ENCODE measurements at places on chromosomes 4 and X.

DNA sequence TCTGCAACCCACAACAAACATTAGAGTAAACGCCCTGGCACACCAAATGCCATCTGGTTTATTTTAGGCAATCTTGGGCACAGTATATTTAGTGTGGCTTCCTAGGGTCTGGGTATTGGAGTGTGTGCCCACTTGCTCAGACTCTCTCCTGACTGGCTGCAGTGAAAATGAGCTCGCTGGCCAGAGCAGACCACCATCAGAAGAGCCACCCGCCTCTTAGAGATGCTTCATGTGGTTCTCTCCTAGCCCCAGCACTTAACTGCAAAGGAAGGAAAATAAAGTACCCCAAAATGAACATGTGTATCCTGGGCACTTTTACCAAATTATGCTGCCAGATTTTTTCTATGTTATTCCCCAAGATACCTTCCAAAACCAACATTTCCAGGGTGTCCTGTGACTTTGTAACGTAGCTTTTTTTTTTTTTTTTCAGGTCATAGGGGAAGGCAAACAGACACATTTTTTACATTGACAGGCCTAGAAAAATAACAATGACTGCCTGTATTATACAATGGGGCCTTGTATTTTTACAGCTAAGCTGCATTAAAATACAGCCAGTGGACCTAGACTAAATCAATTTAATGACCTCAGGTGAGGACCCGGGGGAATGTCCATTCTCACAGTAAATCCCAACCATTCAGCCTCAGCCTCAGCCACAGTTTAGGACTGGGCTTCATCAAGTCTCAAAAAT lies 193.7 kb downstream of the RASL11B start:
- DNase-seq, result no peak

GRCh38 chrX:68183612-68184214 lies 249.6 kb downstream of the OPHN1 start:
- DNase-seq, result no peak

DNA sequence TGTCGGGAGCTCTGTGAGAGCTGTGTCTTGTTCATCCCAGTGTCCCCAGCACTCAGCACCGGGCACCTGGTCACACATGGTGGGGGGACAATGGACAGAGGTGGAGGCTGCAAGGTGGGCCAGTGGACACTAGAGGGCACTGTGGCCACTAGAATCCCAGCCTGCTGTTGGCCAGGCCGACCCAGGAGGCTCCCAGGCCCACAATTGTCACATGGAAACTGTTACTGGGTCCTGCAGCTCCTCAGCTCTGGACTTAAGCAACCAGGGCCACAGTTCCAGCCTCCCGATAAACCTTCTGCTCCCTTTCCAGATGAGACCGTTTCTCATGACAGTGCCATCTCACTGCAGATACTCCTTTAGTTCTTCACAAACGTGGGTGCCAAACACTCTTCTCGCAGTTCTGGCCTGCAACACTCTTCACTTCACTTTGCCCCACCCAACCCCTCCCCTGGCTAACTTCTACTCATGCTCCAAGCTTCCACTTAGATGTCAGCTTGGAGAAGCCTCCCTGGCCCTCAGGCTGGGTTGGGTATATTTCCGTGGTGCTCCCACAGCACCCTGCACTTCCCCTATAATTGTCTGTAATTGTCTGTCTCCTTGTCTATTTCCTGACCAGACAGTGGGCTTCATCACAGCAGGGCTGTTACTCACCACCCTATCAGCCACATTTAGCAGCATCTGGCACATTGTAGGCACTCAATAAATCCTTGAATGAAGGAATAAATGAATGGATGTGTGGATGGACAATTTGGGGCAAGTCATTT lies 3.5 kb upstream of the IQSEC2 start:
- no peak for DNase-seq

DNA sequence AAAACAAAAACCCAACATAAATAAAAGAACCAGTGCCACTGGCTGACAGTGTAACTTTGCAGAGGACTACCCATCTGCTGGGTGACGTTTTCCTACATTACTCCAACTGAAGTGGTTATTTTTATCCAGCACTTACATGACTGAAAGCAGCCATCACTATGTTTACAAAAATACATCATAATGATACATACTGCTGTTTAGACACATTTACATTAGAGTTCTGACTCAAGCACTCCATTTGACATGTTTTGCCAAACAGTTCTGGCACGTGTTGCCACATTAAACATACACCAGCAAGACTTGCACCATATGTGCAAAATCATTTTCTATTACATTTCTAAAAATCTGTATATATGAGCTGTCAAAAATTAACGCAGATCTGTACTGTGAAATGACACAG lies 39.6 kb downstream of the BEND4 start:
- no peak for DNase-seq

DNA sequence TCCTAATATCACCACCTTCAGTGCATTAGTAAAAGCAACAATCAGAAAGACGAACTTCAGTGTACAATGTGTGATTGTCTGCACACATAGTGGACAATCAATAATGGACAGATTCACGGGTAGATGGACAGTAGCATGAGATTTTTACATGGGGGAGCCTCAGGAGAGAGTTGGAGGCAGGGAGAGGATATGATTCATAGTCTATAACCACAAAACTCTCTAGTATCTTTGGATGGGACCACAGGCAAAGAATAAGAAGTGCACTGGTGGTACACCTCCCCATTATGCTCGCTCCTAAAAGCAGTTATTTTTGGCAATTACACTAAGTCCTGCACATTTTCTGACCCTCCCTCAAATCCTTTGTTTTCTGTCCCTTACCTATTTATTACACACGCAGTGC lies 624.4 kb upstream of the ACTRT1 start:
- no peak for DNase-seq

GRCh38 chr4:112007391-112007790 lies 137.9 kb upstream of the FAM241A start:
- DNase-seq, result no peak

DNA sequence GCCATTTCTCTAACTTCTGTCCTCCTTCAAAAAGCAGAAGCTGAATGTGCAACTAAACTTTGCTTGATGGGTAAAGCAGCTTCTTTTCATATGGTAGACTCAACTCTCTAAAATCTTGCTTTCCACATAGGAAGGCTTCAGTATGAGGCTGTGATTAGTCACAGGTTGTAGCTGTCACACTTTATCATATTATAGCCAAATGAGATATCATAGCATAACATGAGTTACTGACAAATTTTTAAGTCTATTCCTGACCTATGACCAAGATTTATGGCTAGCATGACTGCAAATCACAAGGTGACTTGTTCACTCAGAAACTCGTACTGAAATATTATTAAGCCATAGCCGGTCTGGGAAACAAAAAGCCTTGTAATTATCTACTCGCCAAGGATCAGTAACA lies 998.6 kb downstream of the RPA4 start:
- no peak for DNase-seq

DNA sequence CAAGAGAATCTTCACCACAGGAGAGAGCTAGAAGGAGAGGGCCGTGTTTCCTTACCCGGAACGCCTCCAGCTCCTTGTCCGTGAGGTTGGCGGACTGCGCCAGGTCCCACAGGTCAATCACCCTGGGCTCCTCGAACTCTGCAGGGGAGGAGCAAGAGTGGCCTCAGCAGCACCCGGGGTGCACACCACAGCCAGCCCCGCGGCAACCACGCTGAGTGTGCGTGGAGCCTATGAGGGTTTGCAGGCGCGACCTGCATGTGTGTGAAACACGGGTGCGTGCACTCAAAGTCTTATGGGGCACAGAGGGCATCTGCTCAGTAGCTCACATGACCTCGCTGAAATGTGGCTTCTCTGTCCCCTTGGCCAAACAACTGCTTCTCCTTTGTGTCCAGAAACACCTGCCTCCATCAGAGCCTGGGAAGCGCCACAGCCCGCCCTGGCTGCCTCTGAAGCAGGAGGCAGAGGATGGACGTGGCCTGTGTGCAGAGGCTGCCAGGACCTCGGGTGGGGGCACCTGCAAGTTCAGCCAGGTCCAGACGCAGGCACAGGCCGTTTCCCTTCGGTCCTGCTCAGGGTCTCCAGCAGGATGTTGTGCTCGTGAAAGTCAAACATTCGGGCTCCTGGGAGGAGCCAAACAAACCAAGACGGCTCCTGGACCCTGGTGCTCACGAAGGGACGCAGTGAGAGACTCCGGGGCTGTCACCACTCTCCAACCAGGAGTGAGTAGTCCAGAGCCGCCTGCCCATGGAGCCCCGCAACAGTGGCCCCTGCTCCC lies 16.0 kb downstream of the LRPAP1 start:
- no peak for DNase-seq

GRCh38 chrX:30863974-30864373 lies 25.1 kb downstream of the TAB3 start:
- no peak for DNase-seq

DNA sequence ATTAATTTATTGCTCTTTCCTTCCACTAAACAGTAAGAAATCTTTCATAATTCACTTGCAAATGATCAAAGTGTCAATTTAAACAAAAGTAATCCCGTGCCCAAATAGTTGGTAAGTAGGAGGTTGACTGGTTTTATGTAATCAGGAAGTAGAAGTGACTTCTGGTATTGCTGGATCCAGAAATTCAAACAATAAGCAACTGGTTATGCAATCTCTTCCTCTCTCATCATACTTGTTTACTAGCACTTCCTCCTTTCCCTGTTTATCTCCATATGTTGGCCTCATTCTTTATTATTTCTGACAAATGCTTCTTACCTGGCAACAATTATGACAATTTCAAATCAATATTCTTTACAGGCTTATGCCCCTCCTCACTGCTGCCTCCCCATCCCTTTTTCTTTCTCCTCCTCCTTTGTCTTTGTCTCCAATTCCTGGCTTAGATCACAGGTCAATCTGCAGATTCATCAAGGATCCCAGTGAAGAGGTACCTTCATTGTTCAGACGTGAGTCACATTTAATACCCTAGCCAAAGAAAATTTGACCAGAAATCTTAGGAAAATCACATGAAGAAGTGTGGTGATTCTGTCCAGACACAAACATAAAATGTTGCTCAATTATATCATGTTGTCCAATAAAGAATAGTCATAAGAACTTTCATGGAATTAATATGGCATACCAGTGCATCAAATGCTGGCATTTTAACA lies 323.2 kb upstream of the PCDH7 start:
- DNase-seq, result no peak

GRCh38 chr4:142940425-142941330 lies 94.6 kb upstream of the INPP4B start:
- DNase-seq, result no peak

DNA sequence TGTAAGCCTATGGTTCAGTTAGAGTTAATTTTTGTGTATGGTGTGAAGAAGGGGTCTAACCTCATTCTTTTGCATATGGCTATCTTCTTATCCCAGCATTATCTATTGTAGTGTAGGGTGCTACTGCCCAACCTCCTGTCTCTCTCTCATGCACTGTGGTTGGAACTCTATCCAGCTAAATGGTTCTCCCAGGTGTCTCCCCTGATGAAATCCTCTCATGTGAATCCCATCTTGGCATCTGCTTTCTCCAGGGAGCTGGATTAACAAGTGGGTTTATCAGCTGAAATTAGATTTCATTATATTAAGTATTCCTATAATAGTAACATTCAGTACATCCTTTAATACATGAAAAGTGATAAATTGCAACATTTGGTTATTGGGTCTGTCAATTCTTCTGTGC lies 224.7 kb upstream of the SFRP2 start:
- DNase-seq, result no peak

DNA sequence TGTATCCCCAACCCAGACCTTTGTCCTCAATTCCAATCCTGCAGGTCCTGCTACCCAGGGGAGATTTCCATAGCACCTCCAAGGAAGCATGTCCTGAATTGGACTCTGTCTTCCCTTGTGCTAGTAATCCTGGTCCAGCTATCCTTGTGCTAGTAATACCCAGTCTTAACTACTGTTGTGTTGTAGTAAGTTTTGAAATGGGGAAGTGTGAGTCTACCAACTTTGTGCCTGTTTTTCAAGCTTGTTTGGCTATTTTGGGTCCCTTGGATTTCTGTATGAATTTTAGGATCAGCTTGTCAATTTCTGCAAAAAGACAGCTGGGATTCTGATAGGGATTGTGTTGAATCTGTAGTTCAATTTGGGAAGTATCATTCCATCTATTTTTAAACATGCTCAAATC lies 51.4 kb downstream of the CD99L2 start:
- DNase-seq, result no peak

DNA sequence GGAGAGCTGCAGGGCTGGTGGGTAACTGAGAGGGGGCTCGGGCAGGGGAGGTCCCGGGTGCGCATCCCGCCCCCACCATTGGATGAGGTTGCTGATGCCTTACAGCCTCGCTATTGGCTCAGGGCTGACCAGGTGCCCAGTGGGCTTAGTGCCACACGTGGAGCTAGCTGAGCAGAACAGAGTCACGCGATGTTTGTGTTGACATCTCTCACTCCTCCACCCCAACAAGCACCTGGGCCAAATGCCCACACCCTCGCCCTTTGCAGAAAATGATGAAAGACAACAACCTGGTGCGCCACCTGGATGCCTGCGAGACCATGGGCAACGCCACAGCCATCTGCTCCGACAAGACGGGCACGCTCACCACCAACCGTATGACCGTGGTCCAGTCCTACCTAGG lies 31.8 kb downstream of the ATP2B3 start:
- DNase-seq, result no peak

- DNase-seq, result no peak
Observed at GRCh38 chrX:38435130-38435529, 82.7 kb downstream of the OTC start.

GRCh38 chr4:105357258-105357980 lies 116.4 kb downstream of the PPA2 start:
- DNase-seq, result no peak

- DNase-seq, result no peak
Observed at GRCh38 chrX:19649226-19649995, 134.1 kb upstream of the MAP3K15 start.

DNA sequence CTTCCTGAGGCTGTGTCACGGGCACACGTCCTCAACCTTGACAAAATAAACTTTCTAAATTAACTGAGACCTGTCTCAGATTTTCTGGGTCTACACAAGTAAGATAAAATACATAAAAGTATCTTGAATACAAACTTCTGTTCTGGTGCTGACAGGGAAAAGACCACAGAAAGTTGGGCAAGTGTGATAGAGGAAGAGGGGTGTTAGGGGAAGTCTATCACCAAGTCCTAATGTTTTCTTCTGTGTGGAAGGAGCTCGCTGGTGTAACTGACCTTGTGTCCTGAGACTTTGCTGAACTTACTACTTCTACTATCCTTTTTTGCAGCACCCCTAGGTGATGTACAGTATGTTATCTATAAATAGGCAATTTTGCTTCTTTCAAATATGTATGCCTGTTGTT lies 97.0 kb upstream of the STIM2 start:
- DNase-seq, result no peak

DNA sequence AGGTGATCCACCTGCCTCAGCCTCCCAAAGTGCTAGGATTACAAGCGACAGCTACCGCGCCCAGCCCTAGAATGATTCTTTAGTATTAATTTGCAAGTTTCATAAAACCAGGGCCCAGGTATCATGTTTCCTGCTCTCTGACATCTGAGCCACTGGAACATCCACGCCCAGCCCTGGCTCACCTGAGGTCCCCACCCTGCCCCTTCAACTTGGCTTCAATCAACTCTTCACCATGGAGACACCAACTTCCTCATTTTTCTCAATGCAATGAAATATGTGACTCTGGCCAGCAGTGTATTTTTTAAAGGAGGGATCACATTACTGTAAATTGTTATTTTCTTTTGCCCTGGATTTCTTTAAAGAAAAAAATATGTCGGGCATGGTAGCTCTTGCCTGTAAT lies 3.9 kb downstream of the PRSS12 start:
- no peak for DNase-seq

GRCh38 chrX:1196436-1196835 lies 16.0 kb downstream of the CRLF2 start:
- DNase-seq, result no peak
